NCI-H1092 (cell line): ENCODE measurements at places on chromosomes 12 and 14.
A peak's percentile ranks its signal among the peaks of the same experiment; 100 is the strongest.

DNA sequence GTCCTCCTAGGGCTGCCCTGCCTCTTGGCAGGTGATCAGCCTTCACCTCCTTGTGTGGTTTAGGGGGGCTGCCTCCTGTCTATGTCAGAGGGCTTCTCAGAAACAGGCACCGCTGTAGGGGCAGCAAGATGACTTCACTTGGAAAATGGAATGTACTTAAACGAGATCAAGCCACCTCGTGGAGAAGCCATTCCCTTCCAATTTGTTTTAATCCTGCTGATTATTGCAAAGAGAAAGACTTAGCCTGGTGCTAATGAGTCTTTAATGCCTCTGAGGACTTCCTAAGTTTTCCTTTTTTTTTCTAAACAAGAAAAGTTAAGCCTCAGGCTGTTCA lies 62.3 kb upstream of the RFLNA start:
- DNase-seq = no peak

DNA sequence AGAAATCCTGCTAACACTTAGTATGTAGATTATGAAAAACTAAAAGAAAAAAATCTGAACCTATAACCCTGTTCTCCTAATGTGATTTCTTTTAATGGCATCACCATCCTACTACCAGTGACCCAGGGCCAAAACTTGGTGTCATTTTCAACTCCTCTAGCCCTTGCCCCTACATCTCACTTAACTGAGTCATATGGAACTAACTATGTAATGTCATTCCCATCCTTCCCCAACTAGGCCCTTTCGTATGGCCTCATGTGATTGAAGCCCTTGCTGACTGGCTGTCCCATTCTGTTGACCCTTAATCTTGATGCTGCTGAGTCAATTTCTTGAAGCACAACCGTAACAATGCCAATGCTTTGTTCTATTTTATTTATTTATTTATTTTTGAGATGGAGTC lies 7.6 kb downstream of the DMAC2L start:
- no peak for DNase-seq

- no peak for DNase-seq
Observed at GRCh38 chr12:50188875-50189575, 21.9 kb upstream of the CERS5 start.

DNA sequence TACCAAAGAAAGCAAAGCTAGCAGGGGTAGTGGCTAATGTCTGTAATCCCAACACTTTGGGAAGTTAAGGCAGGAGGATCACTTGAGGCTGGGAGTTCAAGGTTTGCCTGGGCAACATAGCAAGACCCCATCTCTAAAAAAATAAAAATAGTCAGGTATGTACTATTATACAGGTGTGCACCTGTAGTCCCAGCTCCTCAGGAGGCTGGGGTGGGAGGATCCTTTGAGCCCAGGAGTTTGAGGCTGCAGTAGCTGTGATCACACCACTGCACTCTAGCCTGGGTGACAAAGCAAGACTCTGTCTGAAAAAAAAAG lies 142.2 kb downstream of the PAWR start:
- no peak for DNase-seq

DNA sequence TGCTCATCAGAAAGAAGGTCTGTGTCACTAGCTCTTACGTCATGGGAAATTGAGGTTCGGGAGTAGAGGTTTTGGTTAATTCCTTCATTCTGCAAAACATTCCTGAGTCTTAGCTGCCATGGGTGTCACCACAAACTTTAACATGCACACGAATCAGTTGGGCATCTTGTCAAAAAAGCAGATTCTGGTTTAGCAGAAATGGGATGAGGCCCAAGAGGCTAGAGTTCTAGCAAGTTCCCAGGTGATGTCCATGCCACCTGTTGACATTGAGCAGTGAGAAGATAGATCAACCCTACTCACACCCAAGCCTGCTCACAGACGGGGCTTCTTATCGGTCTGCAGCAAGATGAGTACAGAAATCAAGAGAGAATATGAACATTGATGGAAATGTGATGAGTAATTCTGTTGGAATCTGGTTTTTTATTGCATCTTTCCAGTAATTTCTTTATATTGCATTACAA lies 11.7 kb upstream of the RIN3 start:
- no peak for DNase-seq

- no peak for DNase-seq
Observed at GRCh38 chr14:37623426-37623951, 28.1 kb downstream of the TTC6 start.

- no peak for DNase-seq
Observed at GRCh38 chr12:60842181-60842580, 1246.4 kb downstream of the SLC16A7 start.

GRCh38 chr12:32589165-32589865 lies 89.8 kb upstream of the DNM1L start:
- no peak for DNase-seq

DNA sequence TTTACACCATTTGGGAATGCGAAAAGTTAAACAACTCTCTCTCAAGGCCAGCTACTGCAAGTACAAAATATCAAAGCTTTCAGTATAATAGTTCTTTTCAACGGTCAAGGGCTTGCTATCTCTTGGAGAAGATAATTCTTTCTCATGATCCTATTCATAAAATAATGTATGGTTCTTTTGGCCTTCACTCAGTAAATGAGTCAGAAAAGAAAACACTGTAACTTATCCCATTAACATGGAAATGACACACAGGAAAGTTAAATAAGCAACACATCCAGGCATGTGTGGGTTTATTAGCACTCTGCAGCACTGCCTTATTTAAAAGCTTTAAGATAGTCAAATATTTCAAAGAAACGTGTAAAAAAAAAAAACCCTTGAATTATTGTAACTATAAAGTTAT lies 36.9 kb downstream of the ZFC3H1 start:
- no peak for DNase-seq

- DNase-seq = peak; percentile 46
Observed at GRCh38 chr12:124557518-124558223, 9.7 kb downstream of the NCOR2 start.

DNA sequence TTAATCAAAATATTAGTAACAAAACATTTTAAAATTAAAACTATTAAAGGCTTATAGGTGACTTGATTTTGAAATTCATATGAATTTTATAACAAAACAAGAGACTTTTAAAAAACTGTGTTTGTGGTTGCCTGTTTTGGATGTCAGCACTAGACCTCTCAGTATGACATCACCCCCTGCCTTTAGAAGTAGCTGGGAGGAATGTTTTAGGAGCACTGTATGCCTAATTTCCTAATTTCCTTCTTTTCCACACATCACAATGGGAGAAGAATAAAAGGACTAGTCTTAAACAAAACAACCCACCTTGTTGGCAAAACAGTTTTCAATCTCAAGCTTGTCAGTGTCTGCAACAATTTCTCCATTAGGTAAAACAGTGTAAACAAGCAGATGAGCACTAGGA lies 48.1 kb upstream of the PZP start:
- DNase-seq = no peak

DNA sequence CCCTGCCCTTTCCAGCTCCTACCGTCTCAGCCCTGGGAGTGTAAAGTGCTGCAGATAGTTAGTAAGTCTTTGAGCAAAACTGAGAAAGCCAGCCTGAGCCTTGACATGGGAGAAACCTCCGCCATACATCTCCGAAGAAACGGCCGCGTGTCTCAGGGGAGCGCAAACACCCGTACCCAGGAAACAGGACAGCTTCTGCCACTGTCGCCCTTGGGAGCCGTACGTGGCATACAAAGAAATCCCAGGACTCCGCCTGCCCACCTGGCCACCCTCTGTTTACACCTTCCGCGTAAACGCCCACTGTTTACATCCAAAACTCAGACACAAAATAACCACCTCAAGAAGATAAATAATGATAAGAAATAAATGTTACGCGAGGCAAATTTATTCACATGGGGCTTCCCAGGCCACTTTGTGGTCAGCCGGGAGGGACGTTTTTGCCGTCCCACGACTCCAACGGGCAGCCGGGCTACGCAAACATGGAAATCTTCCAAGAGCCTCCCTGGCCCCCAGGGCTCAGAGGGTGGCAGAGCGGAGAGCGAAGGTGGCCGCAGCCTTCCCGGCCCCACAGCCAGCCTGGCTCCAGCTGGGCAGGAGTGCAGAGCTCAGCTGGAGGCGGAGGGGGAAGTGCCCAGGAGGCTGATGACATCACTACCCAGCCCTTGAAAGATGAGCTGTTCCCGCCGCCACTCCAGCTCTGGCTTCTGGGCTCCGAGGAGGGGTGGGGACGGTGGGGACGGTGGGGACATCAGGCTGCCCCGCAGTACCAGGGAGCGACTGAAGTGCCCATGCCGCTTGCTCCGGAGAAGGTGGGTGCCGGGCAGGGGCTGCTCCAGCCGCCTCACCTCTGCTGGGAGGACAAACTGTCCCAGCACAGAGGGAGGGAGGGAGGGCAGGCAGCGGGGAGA lies at the start of gene BDKRB2:
TSS of gene BDKRB2 (plus strand) at position 689 of the 908 bp plus-strand sequence. CDS start 32,269 bp downstream, outside the sequence.
- DNase-seq = peak; percentile 81

DNA sequence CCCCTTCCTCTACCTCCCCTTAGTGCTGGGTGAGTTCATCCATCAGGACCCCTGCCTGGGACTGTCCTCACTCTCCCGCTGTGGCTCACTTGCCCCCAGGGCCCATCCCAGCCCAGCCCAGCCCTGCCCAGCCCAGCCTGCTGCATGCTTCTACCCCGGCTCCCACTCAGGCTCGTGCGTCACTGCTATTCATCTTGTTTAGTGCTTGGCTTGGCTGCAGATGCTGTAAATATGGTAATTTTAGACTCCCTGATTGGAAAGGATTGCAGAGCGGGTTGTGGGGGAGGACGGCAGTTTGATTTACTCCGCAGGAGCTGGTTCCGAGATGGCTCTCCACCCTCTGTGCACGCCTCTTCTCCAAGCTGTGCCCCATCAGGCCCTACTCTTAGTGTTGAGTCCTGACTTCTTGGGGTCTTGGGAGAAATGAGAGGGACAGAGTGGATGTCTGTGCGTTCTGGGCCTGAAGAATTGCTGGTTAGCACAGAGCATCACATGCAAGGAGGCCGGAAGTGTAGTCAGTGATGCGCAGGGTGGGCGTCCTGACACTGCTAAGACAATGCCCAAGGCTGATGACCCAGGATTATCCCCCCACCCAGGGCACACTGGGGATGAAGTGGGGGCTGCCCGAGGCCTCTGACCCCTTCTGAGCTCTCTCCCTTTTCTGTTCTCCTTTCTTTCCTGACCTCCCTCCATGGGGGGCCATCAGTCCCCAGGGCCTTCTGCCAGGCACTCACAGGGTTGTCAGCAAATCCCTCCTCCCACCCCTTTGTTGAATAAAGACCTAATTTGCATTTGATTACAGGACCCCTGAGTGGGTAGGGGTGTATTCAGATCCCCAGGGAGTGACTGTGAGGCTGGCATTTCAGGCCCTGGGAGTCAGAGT lies 244.4 kb downstream of the ZFP36L1 start:
- peak; percentile 46 for DNase-seq

DNA sequence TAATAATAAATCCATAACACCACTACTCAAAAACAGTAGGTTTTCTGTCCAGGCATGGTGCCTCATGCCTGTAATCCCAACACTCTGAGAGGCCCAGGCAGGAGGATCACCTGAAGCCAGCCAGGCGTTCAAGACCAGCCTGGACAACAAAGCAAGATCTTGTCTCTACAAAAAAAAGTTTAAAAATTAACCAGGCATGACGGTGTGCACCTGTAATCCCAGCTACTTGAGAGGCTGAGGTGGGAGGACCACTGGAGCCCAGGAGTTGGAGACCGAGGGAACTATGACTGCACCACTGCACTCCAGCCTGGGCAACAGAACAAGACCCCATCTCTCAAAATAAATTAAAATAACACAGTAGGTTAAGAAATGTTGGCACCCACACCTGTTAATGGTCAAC lies 44.5 kb upstream of the AP4S1 start:
- DNase-seq = no peak

DNA sequence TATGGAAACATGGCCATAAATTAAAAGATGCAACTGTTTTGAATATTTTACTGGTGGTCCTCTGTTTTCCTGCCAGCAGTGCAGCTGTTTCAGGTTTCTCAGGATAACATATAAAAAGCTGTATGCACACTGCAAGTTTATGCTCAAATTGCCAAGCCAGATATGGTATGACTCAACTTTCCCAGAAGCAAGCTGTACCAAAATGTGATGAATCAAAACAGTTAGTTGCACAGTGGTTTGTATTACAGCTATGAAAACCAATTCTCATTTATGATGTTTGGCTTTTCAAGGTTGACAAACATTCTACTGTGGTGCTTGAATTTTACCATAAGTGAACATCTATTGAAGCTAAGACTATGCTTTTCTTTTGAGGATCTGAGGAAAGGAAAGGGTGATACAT lies 15.5 kb downstream of the TRMT5 start:
- DNase-seq = no peak

- no peak for DNase-seq
Observed at GRCh38 chr12:129827866-129828384, 75.9 kb downstream of the TMEM132D start.

DNA sequence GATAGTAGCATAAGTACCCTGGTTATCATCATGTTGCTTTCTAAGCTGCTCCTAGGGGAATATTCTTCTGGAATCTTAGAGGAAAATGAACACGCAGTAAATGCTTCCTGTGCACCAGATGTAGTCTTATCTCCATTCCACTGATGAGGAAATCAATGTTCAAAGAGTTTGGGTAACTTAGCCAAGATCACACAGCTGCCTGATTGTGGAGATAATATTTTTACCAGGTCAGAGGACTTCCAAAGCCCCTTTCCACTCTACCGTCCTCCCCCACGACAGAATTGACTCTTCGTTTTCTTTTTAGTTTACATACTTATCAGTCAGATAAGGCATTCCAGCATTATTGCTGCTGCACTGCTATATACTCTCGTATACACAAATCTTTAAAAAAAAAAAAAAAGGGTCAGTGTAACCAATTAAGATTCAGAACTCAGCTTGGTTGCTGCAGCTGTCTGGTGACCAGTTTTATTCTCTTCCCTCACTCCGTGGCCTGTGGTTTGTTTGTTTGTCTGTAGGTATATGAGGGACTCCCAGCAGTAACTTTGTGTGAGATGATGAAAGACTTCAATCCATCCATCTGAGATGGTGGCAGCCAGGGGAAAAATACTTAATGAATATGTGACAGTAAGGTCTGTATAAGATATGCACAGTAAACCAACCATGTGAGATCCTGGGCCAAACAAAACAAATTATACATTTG lies 110.5 kb downstream of the TGFB3 start:
- DNase-seq = no peak

GRCh38 chr12:86660488-86661147 lies 404.4 kb upstream of the MGAT4C start:
- DNase-seq = no peak

GRCh38 chr12:100474617-100475016 lies 951 bp downstream of the NR1H4 start:
- DNase-seq = no peak

GRCh38 chr12:117045160-117046010 lies 53.8 kb downstream of the TESC start:
- peak; percentile 64 for DNase-seq

- DNase-seq = peak; percentile 77
Observed at GRCh38 chr12:11855983-11856374, 206.5 kb downstream of the ETV6 start.

GRCh38 chr12:40016980-40017379 lies 88.9 kb downstream of the SLC2A13 start:
- DNase-seq = no peak
